Hematopoietic multipotent progenitor cell treated with erythropoietin and hydrocortisone succinate and interleukin-3 and kit ligand, for 17 days (in vitro differentiated cells): ENCODE measurements at places on chromosomes 6 and 20.

GRCh38 chr20:45092898-45093297 is 8.0 kb downstream of the KCNS1 start:
- DNase-seq, result no peak

GRCh38 chr6:18845896-18846295 is 458.7 kb downstream of the RNF144B start:
- no peak for DNase-seq

GRCh38 chr20:41733151-41733550 is 115.0 kb upstream of the CHD6 start:
- no peak for DNase-seq

GRCh38 chr6:107618672-107619071 is 128.8 kb downstream of the SOBP start:
- no peak for DNase-seq

GRCh38 chr6:36128793-36129192 is 1.5 kb upstream of the MAPK13 start:
- DNase-seq, result no peak

- DNase-seq, result no peak
These were observed 94.0 kb downstream of the SHLD1 start for GRCh38 chr20:5844063-5844681.

- no peak for DNase-seq
These were observed at the start of gene AIF1 for GRCh38 chr6:31614684-31615578. Gene AIF1, plus strand, starts transcription at chr6:31615234. Its CDS starts 96 bp downstream, at chr6:31615330.

DNA sequence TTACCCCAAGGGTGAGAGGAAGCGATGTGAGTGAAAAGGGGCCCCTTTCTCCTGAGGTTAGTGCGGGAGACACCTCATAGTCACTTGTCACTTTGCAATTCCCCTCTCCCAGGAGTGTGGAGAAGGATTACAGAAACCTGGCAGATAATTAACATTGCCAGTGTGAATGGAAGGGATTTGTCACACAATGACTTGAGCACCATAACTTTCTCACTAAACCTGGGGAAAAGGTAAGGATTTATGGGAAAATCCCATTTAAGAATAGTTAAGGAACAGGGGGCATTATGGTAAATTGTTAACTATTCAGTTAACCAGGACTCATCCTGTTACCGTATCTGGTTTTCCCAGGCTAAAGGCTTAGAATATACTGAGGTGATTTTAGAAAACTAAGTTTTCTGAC is 219.5 kb upstream of the JAG1 start:
- DNase-seq, result no peak

GRCh38 chr20:31894980-31895675 is 24.7 kb downstream of the TTLL9 start:
- no peak for DNase-seq

DNA sequence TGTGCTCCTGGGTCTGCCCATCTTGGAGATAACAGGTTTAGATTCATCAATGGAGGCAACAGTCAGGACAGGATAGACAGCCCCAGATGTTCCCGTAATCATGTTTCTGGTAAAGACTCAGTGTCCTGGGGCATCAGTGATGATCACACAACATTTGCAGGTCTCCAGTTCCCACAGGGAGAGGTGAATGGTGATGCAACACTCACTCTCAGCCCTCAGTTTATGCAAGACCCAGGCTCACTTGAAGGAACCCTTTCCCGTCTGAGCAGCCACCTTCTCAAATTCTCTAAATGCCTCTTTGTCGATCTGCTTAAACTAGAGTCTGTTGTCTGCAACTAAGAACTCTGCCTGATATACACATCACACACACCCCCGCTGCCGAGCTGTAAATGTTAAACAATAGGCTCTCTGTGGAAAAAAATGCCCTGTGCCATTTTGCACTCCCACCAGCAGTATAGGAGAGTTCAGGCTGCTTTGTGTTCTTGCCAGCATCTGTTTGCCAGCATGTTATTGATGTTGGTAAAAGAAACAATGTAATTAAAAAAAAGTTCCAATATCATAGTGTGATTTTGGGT is 30.1 kb upstream of the SCP2D1 start:
- DNase-seq, result no peak

GRCh38 chr6:163900570-163900969 is 486.1 kb downstream of the QKI start:
- no peak for DNase-seq

GRCh38 chr20:5722927-5723326 is 27.3 kb upstream of the SHLD1 start:
- no peak for DNase-seq

DNA sequence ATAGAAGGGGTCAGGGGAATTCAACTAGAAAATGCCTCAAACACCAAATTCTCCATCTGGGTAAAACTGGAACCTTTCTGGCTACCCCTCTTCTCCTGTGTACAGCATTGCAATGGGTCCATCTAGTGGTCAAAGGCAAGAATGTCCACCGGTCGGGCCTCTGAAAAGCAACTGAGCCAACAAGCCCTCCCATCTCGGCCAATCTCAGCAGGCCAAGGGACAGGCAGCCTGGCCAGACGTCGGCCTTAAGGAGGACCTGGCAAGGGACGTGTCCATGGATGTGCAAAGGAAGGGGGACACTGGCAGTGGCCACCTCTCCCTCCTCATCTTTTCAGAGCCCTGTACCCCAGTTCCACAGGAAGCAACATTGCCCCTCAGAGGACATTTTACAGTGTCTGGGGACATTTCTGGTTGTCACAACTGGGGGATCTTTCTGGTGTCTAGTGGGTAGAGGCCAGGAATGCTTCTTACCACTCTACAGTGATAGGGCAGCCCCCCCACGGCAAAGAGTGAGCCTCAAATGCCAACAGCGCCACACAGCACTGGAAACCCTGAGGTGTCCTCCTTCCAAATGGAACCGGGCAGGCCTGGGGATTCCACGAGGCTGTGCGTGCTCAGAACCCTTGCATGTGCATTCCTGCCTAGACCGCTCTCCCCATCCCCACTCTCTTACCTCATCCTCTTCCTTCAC is 99.8 kb upstream of the FOXA2 start:
- no peak for DNase-seq
